CD4-positive, alpha-beta T cell treated with Interleukin-15 for 4 hours (primary cell): ENCODE measurements at places on chromosomes 5 and 9.

DNA sequence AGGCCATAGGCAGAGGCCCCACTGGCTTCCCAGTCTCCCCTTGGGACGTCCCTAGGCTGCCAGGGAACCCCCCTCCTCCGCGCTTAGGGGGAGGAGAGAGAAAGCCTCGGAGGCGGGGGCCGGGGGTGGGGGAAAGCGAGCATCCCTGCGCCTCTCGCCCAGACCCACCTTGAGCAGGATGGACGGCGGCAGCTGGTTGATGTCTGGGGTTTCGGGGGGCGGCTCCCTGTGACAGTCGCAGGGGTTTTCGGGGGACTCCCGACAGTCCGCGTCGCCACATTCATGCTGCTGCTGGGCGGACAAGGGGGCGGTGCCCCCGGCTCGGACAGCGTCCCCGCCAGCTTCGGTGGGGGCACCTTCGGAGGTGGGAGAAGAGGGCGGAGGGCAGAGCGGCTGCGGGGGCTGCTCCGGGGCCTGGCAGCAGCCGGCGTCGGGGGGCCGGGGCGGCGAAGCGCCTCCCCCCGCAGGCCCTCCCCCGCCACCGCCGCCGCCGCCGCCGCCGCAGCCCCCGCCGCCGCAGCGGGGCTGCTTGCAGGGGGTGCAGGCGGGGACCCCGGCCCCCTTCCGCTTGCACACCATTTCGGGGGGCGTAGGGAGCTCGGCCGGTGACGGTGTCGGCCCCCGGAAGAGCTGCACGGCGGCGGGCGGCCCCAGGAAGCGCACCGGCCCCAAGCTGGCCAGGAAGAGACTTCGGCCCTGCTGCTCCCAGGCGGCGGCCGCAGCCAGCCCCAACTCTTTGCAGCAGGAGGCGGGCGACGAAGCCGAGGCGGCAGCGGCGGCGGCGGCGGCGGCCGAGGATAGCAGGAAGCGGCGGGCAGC lies 1.2 kb downstream of the FBXL17 start:
- DNase-seq, result peak; percentile 35

GRCh38 chr5:57174128-57174889 lies 450 bp downstream of the GPBP1 start:
- no peak for DNase-seq

- DNase-seq, result no peak
Observed at GRCh38 chr5:54828151-54828550, 157.2 kb downstream of the ESM1 start.

DNA sequence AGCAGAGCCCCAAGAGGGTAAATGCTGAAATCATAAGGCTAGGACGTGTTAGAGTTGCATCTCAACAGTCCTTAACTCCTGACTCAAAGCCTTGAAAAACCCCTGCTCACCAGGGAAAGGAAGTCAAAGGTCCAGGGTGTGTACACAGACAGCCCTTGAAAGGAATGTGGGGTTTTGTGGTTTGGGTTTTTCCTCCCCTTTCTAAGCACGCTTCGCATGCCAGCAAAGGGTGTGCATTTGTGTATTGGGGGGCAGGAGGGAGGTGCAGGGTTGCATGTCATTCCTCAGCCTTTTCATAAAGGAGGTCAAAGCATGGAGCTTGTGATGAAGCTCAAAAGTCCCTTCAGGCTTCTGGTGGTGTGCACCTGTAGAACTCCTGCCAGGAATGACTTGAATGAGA lies 17.3 kb upstream of the XPA start:
- DNase-seq, result peak; percentile 10

GRCh38 chr5:117652958-117653280 lies 1078.3 kb upstream of the SEMA6A start:
- DNase-seq, result no peak

- DNase-seq, result no peak
Observed at GRCh38 chr5:157613385-157614245, 38.0 kb upstream of the ADAM19 start.

DNA sequence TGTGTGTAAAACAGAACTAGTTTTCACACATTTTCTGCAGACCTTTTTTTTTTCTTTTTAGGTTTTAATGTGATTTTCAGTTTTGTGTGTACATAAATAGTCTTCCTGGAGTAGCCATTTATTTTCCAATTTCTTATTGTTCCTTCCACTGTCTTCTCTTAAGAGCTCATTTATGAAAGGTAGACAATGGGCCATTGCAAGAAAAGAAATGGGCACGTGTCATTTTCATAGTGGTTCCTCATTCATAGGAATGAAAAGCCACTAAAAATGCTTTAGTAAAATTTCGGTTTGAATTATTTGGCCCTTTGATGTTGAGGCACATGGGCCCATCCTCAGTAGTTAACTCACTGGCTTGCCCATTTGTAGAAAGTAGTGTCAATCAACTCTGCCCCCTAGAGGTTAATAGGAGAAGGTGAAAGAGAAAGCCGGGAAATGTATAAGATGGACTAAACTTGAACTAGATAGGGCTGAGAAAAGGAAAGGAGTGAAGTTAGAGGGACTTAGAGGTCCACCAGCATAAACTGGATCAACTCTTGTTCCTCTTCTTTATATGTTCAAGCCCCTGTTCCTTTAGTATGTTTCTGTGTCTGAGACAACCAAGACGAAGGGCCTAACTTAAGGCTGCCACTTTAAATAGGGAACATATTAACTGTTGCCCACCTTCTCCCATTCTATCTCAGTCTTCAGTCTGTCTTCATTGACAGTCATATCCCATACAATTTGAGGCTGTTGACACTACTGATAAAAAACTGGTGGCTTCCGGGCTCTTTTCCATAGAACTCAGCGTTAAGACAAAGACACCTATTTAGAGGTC lies 72.6 kb downstream of the SMARCA2 start:
- DNase-seq, result peak; percentile 66

DNA sequence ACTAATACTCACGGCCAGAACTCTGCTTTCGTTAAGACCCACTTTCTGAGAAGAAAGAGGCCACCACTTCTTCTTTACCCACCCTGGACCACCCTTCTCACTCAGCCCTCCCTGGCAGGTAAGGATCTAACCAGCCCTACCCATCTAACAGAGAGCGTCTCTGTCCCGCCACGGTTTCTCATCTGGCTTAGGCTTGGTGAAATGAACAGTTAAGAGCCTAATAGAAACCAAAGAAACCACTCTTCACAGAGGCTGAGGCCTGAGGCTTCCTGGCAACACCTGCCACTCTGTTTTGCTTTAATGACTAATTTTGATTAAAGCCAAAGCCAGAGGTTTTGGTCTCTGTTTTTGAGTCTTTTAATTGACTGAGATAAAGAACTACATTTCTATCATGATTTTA lies 354.1 kb upstream of the SLC30A5 start:
- no peak for DNase-seq

GRCh38 chr9:79325501-79325900 lies 246.3 kb upstream of the TLE4 start:
- no peak for DNase-seq

DNA sequence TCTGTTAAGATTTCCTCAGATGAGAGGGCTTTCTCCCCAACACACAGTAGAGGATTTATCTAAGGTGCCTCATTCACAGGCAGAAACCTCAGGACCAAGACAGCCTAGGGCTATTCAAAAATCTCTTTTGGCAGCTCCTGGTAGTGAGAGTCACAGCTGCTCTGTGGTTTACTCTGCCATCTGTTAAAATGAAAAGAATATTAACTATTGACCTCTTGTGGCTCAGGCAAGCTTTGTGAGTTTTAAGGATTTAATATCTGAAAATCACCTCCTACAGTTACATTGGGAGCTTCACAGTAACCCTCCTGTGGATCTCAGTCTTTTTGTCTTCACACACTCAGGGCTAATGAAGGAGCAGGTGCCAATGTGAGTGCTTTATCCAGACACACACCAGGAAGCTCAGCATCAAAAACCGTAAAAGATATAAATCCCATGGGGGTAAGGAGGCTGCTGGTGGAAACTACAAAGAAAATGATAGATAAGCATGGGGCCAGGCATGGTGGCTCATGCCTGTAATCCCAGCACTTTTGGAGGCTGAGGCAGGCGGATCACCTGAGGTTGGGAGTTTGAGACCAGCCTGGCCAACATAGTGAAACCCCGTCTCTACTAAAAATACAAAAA lies 29.7 kb downstream of the PPP1R2B start:
- DNase-seq, result no peak

DNA sequence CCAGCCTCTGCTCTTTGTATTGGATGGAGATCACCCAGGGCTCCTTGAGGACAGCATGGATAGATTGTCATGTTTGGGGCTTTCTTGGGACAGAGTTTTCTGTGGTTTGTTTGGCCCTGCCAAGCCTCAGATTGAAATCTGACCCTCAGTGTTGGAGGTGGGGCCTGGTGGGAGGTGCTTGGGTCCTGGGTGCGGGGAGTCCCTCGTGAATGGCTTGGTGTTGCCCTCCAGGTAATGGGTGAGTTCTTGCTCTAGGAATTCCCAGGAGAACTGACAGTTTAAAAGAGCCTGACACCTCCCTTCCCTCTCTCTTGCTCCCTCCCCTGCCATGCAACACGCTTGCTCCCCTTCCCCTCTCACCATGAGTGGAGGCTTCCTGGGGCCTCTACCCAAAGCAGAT lies 48.6 kb upstream of the OLFM1 start:
- no peak for DNase-seq

- no peak for DNase-seq
Observed at GRCh38 chr5:62828742-62829603, 250.4 kb downstream of the LRRC70 start.

- no peak for DNase-seq
Observed at GRCh38 chr5:112586596-112587062, 151.1 kb upstream of the APC start.

DNA sequence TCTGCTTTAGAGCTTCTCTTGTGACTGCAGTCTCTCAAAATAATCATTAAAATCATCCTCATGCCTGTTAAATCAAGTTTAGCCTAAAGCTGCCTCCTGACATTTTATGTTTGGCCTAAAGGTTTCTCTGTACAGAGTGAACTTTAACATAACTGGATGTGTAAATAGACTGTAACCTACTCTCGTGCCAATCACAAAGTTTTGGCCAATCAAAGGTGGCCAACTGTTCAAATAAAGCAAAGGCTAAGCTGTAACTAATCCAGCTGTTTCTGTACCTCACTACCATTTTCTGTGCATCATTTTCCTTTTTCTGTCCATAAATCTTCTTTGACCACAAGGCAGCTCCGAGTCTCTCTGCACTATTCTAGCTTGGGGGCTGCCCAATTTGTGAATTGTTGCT lies 86.2 kb downstream of the GCNT1 start:
- no peak for DNase-seq

DNA sequence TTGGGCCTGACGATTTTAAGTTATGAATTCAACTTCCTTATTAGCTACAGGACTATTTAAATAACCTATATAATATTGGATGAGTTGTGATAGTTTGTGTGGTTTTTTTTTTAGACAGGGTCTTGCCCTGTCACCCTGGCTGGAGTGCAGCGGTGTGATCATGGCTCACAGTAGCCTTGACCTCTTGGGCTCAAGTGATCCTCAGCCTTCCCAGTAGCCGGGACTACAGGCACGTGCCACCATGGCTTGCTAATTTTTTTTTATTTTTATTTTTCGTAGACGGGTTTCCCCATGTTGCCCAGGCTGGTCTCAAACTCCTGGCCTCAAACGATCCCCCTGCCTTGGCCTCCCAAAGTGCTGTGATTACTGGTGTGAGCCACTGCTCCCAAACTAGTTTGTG lies 17.6 kb downstream of the SPZ1 start:
- DNase-seq, result no peak

- DNase-seq, result no peak
Observed at GRCh38 chr9:20207176-20207575, 415.1 kb downstream of the MLLT3 start.

DNA sequence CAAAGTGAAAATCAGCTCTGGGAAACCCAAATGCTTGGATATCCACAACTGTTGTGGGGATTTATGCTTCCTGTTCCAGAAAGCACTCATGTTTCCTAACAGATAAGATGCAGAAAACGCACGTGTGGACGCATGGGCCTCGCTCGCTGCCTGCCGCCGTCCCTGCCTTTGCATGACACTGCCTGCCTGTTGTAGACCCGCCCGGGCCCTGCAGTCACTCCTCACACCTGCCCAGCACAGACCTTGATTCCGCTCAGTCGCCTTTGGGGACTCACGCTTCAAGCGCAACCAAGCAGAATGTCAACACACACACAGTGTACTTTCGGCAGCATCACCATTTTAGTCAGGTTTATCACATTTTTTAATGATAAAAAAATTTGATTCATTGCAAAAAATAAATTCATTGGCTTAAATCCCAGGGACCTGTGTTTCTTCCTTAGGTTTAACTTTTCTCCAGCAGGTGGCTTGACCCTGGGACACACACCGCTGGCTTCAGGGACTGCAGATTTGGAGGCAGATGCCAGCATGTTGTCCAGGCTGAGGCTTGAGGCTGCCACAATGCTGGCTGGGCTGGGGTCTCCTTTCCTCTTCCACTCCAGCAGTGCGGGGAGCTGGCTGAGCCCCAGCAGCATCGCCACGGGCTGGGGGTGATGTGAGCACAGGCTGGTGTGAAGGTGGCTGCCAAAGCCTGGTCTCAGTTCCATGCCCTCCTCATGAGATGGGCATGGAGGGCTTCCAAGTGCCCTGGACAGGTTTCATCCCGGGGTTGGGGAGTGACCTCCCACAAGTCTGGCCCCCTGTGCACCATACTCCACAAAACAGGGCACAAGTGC lies 416.9 kb upstream of the IRX4 start:
- DNase-seq, result no peak

DNA sequence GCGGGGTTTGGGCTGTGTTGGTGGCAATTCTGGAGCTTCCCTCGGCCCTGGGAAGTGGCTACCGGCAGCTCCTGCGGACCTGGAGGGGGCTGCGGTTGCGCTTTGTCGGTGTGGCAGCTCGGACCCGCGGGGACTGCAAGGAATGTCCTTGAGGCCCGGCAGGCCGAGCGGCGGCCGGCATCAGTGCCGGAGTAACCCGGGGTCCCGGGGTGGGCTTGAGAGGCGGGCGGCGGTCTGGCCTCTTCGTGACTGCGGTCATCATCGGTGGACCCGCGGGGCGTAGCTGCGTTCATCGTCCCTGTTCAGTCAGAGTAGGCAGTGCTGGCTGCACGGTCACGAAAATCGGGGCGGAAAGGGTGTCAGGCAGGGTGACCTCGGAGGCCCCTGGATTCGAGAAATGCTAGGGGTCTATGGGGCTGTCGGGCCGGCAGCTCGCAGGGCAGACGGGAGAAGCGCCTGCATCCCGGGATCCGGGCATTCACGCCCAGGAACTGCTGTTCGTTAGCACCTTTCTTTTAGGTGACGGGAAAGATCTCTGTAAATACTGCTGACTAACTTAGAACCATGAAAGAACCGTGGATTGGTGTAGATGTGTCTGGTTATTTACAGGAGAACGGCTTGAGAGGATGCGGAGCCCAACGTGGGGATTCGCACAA lies 474 bp downstream of the HMGCR start:
- DNase-seq, result peak; percentile 2

- DNase-seq, result no peak
Observed at GRCh38 chr9:426976-427375, 212.3 kb downstream of the DOCK8 start.

- DNase-seq, result no peak
Observed at GRCh38 chr5:127429928-127430327, 87.5 kb upstream of the PRRC1 start.

GRCh38 chr5:148376198-148376597 lies 7.6 kb upstream of the FBXO38 start:
- no peak for DNase-seq

- DNase-seq, result no peak
Observed at GRCh38 chr9:73270967-73271721, 119.5 kb downstream of the ANXA1 start.
